ENCODE measurements at places on chromosomes 4 and X.
A peak's percentile ranks its signal among the peaks of the same experiment; 100 is the strongest.

GRCh38 chr4:95572304-95572991 is 23.7 kb upstream of the UNC5C start:
- DNase-seq, result no peak

GRCh38 chr4:128517739-128518510 is 230.3 kb upstream of the PGRMC2 start:
- peak; percentile 96 for DNase-seq

DNA sequence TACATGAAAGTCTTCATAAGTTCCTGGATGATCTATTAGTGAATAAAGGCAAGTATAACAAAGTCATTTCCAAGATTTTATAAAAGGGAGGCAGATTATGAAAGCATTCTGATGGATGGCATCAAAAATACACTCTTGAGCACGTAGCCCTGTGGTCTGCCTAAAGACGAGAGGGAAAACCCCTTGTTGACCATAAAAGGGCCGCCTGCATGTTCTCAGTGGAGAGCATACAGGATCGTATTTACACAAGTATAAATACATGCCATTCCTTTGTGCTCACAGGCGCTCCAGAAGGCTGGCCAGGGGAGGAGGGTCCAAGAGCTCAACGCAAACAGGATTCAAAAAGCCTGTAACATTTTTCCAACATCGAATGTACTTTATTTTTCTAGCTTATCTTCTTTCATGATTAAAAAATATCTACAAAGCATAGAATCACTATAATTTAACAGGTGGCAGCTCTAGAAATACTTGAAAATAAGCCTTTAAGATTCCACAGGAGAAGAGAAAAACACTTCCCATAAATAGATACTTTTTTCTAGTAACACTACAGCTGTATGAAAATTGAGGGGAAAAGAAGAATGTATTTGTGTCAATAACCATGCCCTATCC is 29.6 kb downstream of the PDGFC start:
- peak; percentile 80 for DNase-seq

GRCh38 chrX:106484233-106484632 is 127.5 kb upstream of the RADX start:
- DNase-seq, result no peak

- DNase-seq, result no peak
Measured at GRCh38 chr4:110823251-110823650, 200.4 kb upstream of the PITX2 start.

GRCh38 chrX:124274438-124275181 is 57.9 kb upstream of the TEX13D start:
- no peak for DNase-seq

DNA sequence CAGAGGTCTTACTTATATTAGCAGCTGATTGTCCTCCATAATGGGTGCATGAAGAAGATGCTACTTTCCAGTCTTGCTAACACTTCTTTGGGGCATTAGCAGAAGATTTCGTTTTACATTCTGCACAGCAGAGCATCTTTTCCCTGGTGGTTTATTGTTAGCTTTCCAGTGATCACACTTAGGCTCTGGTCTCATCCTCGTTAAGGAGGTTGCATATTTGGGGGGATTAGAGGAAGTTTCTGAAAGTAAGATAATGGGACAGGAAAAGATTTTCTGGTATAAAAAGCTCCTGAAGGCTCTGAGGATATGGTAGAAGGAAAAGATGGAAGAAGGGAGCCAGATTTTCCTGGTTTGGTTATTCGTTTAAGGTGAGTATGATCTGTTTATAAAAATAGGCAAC is 134.1 kb downstream of the GATB start:
- no peak for DNase-seq

GRCh38 chr4:170743633-170744032 is 653.9 kb upstream of the AADAT start:
- no peak for DNase-seq

DNA sequence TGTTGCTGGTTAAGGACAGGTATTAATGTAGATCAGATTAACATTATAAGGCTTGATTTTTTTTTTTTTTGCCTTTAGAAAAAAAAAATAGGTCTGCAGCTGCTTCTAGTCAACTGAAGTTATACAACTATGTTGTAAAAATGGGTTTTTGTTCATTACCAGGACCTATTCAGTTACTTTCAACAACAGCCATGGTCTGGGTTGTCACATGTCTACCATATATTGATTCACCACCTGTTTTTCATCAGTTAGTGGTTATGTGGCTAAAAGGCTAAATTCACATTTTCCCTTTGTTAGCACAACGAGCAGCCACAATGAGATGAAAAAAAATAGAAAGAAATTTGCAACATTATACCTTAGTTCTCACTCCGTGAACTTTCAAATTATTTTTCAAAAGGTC is 45.5 kb downstream of the GLRB start:
- DNase-seq, result peak; percentile 79

DNA sequence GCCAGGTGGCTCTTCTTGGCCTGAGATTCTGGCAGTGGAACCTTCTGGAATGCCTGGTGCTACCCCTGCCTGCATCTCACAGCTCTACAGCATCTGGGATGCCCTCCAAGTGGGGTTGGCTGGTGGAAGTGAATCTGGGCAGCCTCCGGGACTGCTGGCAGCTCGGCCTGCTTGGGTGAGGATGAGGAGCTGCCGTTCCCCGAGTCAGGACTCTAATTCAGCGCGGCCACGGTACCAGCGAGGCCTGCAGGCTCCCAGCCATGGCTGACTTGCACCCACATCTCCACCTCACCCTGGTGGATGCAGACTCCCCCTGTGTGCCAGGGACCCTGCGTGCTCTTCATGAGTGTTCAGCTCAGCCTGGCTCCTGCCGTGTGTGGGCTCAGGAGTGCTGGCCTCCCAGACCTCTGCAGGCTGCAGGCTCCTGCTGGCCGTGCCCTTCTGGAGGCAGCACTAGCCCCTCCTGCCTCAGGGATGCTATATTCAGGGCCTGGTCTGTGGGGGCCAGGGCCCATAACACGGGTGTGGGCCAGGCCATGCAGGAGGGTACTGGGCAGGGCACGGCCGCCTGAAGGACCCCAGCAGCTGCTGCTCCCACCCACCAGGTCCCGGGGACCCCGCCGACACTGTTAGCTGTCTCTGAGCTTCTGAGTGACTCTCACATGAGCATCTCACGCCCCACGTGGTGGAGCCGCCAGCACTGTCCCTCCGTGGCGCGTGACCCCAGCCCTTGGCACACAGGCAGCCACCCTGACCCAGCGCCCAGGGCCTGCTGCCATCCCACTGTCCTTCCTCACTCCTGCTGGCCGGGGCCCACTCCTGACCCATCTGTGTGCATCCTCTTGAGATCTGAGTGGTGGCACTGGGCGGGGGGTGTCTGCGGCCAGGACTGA is 10.6 kb downstream of the UVSSA start:
- no peak for DNase-seq

DNA sequence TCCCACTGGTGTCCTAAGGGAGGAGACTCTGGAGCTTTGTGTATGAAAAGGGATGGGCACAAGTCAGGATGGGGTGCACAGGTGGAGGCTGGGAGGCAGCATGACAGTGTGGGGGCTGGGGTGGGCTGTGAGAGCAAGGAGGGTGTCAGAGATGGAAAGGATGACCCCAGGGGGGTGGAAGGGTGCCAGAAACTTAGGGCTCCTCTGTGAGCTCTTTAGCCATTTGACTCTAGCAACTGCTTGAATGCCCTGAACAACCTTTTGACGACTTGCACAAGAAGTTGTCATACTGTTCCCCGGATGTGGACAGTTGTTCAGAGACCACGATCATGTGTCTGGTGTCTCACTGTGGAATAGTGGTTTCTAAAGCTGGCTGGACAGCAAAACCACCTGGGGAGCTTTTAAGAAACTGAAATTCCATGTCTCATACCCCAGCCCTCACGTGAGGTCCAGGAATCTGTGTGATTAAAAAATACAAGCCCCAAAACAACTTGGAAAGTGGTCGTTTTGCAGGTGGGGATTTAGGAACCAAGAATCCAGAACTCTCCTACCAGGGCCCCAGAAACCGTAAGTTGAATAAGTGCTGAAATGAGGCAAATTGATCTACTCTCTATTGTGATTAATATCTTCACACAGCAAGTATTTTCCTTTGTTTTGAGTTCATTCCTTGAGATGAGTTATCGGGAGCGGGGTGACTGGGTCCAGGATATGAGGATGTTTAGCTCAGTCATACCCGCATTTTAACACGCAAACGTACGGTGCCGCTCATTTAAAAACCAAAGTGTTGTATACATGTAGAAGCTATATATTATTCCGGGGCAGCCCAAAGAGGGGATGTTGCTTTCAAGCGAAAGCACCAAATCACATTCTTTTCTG is 3.4 kb downstream of the RHOH start:
- DNase-seq, result no peak

GRCh38 chr4:151219091-151219490 is 57.9 kb upstream of the PRSS48 start:
- no peak for DNase-seq

DNA sequence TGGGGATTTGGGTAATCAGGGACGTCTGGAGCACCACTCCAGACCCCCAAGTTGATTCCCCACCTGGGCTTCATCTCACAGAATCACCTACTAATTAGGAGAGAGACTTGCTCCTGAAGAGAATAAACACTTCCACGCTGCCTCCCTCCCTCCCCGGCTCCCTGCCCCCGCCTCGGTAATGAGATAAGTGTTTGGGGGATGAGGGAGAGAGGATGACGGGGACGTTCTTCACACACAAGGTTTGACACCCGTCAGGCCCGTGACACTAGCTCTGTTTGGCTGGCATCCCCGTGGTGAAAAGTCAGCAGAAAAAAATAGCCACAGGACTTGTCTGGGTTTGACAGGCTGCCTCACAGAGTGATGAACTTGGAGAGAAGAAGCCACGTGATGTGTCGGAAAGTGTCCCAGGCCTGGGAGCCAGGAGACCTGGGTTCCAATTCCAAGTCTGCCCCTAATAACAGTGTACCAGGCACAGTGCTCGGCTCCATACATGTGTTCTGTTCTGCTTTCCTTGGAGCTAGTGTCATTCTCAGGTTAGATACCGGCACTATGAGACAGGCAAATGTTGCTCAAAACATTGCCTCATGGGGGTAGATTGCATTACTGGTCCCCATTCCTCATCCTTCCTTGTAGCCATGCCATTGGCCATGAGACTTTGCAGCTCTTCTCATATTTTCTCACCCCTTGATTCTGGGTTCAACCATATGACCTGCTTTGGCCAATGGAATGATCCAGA is 578.0 kb downstream of the BCOR start:
- no peak for DNase-seq

GRCh38 chrX:17390419-17390850 is 15.4 kb downstream of the NHS start:
- DNase-seq, result no peak

Measured in HFF-Myc (cell line).